ENCODE measurements at places on chromosomes 1 and 21.

- DNase-seq, result peak; percentile 35
Measured at GRCh38 chr1:199113265-199113869, 474.5 kb downstream of the PTPRC start.

- DNase-seq, result no peak
Measured at GRCh38 chr21:31366825-31367224, 22.8 kb upstream of the TIAM1 start.

DNA sequence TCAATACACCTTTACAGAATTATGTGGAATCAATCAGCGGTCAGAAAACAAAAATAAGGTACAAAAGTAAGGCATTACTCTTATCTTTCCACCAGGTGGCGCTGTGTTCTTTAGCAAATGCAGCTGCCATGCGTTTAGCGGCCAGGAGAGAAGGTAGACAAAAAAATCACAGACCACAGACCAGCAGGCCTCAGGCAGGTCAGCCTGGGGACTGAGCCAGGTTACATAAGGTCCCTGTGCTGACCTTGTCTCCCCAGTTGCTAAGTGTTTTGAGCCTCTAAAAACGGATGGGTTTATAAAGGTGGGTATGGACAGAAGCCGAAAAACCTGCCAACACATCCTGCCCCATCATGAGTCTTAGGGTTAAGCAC lies 2.8 kb downstream of the RGS16 start:
- peak; percentile 78 for DNase-seq

- no peak for DNase-seq
Measured at GRCh38 chr1:243261390-243261789, 5.5 kb downstream of the SDCCAG8 start.

DNA sequence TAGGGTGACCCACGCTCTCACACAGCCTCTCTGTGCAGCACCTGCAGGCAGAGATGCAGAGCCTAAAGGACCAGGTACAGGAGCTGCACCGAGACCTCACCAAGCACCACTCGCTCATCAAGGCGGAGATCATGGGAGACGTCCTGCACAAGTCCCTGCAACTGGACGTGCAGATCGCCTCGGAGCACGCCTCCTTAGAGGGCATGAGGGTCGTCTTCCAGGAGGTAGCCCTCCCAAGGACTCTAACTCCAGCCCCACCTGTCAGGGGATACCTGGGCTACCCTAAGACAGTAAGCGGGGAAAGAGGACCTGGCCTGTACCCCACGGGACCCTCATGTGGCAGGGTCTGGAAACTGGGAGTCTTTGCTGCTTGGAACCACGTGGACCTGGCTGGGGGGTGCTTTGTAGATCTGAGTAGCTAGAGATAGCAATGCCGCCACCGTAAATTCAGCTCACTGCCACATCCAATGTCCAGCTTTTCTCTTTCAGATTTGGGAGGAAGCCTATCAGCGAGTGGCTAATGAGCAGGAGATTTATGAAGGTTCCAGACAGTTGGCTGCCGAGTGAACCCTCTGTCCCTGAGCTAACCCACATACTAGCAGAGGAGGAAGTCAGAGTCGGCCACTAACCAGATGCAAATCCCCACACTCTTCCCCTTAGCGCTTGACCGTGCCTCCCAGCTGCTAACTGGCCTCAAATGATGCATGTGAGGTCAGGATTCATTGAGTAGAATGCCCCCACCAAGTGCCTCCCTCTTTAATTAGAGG lies 6.5 kb downstream of the RNF207 start:
- DNase-seq, result no peak

- DNase-seq, result no peak
Measured at GRCh38 chr1:207967703-207968102, 56.8 kb upstream of the CD34 start.

All from NCI-H1694 (cell line).